RPMI8226 (cell line): ENCODE measurements at places on chromosomes 1 and 21.

- peak; percentile 50 for DNase-seq
These were observed at the start of gene COL18A1 for GRCh38 chr21:45404730-45405270. Gene COL18A1, plus strand, starts transcription at chr21:45405165. Its CDS starts 66 bp downstream, at chr21:45405231.

GRCh38 chr1:82032068-82032467, 231.3 kb downstream of the ADGRL2 start:
- no peak for DNase-seq

DNA sequence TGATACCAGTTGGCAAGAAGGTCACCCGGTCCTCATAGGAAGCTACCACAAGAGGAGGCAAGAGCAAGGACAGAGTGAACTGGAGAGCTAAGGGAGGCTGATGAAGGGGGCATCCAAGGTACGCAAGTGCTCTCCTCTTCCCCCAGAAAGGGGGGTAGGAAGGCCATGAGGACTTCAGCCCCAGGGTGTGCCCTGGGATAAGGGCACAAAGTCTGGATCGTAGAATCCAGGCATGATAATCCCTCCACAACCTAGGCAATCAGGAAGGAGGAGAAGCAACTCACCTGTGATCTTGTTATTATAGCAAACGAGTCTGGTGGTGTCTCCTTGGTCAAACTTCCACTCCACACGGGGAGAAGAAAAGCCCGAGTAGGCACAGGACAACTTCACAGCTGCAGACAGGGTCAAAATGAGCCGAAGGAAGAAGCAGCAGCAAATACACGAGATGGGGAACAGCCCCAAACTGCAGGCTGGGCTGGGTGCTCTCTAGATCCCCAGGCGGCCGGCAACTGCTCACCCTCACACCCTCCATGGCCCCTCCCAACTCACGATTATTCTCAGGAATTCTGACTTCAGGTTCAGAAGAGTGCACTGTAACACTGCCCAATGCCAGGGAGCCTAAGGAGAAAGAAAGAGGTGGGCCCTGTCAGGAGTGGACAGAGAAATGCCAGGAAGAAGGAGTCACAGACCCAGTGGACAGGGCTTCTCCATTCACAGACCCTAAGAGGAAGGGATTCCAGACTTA, 20.0 kb downstream of the F11R start:
- no peak for DNase-seq

DNA sequence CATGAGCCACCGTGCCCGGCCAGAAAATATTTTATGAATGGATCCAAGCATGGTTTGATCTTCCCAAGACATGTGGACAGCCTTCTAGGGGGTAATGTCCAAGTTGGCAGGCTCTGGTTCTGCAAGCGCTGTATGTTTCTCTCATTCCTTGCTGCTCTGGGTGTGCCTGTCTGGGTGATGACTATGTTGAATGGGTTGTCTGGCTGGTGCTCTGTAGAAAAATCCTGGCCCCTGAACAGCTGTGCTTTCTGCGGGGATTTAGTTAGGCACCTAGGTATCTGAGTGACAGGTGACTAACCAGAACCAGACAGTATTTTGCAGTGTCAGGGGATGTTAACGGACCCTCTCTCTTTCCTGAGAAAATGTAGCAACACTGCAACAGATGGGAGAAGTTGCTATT, 14.1 kb downstream of the HUNK start:
- no peak for DNase-seq

GRCh38 chr1:32703479-32704291, 1.1 kb upstream of the SYNC start:
- DNase-seq = no peak

GRCh38 chr1:1393014-1393413, 6.1 kb downstream of the CCNL2 start:
- DNase-seq = no peak

GRCh38 chr1:230793463-230793745, 46.2 kb downstream of the CAPN9 start:
- no peak for DNase-seq

DNA sequence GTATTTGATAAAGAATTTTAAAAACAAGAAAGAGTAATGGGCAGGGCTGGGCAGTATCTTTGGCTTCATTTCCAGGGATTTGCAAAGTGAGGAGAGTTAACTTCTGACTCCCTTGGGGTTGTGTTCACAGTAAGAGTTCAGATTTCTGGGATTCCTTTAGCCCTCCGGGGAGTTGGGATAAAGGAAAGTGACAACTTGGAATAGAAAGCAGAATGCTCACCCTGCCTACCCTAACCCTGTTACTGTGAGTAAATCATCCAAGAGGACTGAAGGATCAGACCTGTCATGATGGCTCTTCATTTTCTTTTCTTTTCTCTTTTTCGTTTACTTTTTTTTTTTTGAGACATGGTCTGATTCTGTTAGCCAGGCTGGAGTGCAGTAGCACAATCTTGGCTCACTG, 76.1 kb downstream of the CACHD1 start:
- no peak for DNase-seq
